Stimulated activated naive CD8-positive, alpha-beta T cell treated with anti-CD3 and anti-CD28 coated beads, Interleukin-15, Interleukin-2, amounts not matched to agents 100 U/mL and 50 U/mL, for 24 hours (primary cell): ENCODE measurements at places on chromosomes 2 and 18.

DNA sequence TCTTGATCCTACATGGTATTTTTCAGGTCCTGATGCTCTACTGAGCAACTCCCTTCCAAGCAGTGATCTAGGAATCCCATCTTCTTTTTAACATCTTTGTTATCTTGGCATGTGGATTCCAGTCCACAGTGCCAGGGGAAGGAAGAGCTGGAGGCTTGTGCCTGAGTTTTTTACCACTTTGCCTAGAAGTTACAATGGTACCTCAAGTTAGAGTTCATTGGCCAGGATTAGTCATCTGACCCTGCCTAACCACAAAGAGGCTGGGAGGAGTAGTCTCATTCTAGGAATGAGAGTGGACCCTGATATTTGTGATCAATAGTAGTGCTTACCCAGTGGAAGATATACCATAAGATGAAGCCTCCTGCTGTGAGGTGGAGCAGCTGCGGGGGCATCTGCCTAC, 109.3 kb downstream of the ADCYAP1 start:
- no peak for DNase-seq

DNA sequence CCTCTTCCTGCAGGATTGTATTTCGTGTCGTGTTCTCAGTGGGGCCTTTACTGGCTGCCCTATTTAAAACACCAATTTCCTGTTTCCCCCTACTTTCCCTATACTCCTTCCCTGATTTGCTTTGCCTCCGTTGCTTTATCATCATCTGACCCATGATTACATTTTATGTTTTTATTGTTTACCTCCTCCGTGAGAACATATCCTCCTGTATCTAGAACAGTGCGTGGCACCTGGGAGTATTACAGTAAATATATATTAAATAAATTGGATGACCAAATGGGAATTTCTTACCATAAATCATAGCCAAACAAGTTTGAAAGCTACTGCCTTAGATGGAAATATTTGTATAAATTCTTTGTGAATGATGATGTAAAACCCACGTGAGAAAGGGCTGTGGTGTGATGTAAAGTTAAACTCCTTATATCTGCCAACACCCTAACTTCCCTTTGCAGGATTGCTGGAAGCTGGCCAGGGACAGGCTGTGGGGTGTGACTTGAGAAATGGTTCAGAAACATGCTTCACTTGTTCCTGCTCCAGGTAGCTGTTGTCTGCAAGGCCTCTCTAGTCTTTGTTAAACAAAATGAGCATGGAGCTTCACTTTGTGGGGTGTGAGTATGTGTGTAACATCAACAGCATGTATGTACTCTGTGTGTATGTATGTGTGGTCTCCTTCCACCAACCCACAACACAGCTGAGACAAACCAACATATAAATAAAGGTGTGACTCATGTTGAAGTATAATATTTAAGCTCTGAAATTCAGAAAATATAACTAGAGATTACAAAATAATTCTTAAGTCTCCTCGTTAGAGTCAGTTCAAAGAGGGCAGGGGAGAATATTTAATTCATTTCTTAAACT, 40.3 kb downstream of the LHCGR start:
- DNase-seq: no peak

GRCh38 chr2:107385921-107386320, 440.8 kb upstream of the RGPD4 start:
- no peak for DNase-seq

- DNase-seq: no peak
Measured at GRCh38 chr18:55159027-55159426, 199.8 kb upstream of the CCDC68 start.

GRCh38 chr2:208358758-208359631, 47.6 kb upstream of the PTH2R start:
- DNase-seq: no peak

DNA sequence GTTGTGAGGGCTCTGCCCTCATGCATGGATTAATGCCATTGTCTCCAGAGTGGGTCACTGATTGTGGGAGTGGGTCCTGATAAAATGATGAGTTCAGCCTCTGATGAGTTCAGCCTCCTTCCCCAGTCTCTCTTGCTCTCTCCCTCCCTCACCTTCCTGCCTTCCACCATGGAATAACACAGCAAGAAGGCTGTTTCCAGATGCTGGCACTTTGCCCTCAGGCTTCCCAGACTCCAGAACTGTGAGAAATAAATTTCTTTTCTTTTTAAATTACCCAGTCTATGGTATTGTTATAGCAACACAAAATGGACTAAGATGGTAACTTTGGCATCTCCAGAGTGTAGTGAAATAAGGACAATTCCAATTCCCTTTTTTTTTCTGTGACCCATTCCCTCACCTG, 47.1 kb upstream of the MAP4K3 start:
- no peak for DNase-seq

GRCh38 chr2:207734264-207734635, 22.8 kb downstream of the CCNYL1 start:
- DNase-seq: no peak

DNA sequence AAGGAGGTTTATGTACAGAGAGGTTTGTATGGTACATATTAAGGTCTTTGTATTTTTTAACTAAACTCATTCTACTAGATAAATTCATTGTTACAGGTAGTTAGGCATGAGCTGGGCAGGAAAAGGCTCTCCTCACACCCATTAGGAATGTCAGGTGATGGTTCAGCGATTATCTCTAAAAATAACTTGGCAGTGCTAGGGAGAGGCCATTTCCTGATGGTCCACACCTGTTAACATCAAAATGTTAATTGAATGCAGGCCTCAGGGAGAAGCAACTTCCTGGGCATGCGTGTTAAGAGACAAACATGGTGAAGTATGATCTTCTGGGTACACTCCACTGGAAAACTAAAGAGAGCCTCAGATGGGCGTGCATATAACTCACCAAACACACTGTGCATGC, 73.6 kb downstream of the ARL6IP6 start:
- DNase-seq: no peak

GRCh38 chr2:98484652-98485452, 40.2 kb downstream of the INPP4A start:
- DNase-seq: no peak

DNA sequence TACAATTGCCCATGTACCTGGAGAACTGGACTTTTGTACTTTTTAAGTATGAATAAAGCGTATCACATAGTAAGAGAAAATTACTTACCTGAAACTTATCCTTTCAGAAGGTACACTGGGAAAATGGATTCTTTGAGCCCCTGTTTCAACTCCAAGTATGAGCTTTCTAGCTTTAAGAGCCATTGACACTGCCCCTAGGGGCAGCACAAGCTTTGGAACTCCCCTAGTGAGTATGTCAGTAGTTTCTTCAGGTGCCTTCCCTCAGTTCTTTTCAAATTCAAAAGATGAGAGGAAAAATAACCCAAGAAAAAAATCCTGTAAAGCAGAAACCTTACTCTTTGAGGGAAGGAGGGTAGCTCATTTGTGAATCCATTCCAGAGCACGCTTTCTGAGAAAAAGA, 124.1 kb downstream of the MEMO1 start:
- no peak for DNase-seq

DNA sequence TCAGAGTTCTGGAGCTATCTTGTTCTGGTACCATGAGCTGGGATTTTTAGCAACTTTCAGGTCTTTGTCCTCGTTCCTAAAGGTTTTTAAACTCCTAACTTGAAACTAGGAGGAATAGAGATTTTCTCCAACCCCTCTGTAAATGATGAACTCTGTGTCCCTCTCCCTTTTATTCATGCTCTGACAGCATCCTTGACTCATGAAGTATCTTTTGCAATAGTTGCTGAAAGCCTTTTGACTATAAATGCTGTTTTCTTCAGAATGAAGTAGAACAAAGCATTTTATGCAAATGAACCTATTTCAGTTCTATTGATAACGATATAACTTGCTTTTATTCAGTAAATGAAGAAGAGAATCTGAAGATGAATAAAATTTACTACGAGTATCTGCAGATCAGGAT, 17.0 kb upstream of the MAPRE2 start:
- DNase-seq: no peak

DNA sequence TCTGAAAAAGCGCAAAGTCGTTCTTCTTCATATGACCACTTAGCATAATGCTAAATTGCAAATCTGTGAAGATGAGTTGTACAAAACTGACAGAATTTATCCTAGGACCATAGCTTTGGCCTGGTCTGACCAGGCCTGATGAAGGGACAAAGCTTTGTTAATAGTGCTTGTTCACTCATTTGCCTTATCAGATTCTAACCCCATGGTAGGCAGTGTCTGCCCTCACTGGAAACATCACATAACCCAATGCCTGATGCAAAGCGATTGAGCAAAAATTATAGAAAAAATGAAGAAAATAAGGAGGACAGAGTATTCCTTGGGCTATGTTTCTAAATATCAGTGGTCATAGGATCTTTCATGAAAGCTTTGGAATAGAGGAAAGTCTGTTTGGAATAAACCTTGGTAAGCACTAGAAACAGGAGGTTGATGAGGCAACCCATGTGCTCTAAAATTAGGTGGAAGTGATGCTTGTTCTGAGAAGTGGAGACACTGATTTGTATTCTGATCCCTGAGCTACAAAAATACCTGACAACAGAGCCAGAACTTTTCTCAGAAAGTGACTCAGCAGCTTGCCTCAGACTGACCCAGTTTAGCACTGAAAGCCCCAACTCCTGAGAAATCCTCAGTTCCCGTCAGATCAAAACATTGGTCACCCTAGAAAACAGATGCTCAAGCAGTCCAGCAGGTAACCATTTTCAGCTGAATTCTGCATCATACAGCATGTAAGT, 131.4 kb upstream of the MAPRE2 start:
- DNase-seq: no peak
